ENCODE measurements at places on chromosomes 5 and 9.

DNA sequence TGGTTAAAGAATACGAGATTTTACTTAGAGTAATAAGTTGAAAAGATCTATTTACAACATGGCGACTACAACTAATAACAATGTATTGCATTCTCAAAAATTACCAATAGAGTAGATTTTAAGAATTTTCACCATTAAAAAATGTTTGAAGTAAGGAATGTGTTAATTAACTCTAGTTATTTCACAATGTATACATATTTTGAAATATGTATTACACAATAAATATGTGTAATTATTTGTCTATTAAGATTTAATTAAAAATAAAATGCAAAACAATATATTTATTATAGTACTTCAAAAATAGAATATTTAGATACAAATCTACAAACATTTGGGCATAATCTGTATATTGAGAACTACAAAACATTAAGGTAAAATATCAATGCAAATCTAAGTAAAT is 1326.3 kb upstream of the CDH6 start:
- no peak for DNase-seq

GRCh38 chr5:12250454-12250853 is 346.2 kb upstream of the CTNND2 start:
- no peak for DNase-seq

- DNase-seq = no peak
Measured at GRCh38 chr5:14040542-14040941, 96.1 kb upstream of the DNAH5 start.

GRCh38 chr9:9177081-9177480 is 1377.5 kb upstream of the DMAC1 start:
- no peak for DNase-seq

- DNase-seq = no peak
Measured at GRCh38 chr9:104138243-104138868, 44.2 kb downstream of the SMC2 start.

- DNase-seq = no peak
Measured at GRCh38 chr5:10667431-10668057, 93.5 kb downstream of the DAP start.

DNA sequence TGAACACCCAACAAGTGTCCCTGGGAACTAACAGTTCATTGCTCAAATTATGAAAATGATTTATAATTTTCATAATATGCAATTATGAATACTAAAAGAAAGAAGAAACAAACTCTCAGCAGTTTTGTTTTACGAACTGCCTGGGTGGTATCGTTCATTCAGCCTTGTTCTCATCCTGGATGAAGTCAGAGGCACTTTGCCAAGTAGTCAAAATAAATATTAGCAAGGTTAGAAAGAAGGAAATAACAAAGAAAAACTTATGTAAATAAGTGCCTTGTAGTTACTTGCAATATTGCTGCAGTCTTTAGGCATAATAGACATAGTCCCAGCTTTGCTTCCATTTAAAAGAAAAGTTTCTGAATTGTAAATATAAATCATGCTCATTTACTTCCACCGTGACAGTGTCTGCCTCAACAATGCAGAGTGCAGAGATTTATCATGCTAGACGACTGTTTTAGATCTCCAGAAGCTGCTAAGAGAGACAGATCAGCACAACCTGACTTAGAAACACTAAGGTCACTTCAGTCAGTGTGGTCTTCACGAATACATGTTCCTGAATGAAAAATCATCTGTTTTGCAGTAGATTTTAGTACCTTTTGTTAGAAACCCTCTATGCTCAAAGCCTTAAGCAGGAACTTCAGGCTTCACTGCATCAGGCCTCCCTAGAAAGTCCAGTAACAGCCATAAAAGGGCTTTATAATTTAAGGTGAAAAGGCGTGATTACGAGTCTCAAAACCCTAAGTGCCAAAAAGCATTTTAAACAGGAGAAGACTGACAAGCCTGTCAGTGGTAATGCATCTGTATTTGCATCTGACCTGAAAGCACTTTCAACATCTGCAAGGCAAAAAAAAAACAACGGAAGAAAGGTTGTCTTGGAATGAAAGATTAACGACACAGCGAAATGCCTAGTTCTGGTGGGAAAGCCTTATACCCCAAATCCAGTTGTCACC is 92.1 kb downstream of the TMEM167A start:
- DNase-seq = no peak
